ENCODE measurements at places on chromosomes 4 and X.

DNA sequence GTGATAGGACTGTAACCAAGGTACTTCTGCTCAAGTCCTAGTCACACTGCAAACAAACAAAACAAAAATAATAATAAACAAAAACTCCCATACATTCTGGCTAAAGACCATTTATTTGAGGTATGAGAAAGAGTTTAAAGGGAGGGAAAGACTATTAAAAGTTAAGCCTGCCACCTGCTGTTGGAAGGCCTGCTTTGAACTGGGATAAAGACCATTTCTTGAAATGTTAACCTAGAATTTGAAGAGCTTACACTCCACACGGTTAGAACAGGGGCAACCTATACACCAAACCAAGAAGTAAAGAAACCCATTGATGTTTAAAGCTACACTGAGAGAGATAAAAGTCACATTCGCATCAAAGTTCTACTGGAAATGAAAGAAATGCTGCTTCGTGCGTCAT, 548.7 kb upstream of the DIPK2B start:
- DNase-seq = no peak

- DNase-seq = peak; percentile 4
Measured at GRCh38 chr4:41935652-41936021, 408 bp downstream of the TMEM33 start.

- DNase-seq = no peak
Measured at GRCh38 chr4:4607336-4608213, 65.7 kb upstream of the STX18 start.

DNA sequence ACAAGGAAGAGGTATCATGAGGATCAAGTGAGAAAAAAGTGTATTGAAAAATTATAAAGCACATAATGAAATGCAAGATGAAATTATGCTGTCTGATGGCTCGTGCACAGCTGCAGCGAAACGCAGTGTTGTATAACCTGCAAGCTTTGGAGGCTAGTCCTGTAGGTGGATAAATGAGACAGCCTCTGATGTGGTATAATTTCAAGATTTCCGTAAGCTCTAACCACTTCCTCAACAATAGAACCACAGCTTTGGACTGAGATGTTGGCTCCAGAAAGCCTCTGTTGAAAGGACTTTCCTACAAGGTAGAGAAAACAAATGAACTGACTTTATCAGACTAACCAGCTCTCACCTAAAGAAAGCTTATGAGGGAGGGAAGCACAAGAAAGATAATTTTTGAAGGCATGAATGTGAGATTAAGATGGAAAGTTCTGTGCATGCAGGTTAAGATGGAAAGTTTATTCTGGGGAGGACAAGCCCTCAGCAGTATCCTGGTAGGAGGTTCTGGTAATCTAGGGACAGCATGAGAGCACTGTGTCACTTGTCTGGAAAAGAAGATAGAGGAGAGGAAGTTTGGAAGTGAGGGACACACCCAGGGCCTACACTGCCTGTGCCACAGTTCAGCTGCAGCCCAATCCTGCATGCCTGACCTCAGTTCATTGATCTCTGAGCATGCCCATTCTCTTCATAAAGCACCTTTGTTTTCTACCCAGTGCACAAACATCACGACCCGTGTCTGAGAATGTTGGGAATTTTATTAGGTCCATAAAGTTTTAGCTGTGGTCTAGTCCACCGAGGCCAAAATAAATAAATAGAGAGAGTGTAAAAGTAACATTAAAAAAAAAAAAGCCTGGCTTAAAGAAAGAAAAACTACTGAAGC, 161.5 kb upstream of the SFRP2 start:
- DNase-seq = no peak

DNA sequence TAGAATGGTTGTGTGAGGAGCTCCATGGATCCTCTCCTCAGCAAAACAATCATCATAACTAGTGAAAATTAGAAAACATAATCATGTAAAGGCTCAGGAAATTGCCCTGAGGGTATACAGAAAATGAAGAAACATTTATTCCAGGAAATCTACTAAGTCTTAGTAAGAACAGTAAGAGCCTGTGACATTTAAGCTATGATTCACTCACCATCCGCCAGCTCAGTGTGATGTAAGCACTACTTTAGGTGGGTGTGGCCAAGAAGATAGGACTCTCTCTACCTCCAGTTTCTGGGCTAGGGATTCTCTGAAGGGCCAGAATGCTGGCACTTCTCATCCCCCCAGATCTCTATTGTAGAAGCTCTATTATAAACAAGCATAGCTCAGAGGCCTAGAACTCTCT, 147.5 kb downstream of the DLG3 start:
- DNase-seq = no peak

DNA sequence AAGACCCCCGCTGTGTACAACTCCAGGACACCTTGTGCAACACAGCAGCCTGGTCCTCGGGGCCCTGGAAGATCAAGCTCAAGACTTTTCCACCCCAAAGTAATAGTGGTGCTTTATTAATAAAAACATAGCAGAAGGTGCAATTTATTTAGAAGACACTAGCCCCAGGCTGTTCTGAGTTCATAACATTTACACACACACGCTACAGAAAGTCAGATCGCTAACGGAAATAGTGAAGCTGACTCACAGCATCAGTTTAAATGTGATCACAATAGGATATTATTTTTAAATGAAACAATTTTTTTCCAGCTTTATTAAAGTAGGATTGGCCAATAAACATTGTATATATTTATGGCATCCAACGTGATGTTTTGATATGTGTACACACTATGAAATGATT, 141.0 kb downstream of the STK32B start:
- DNase-seq = no peak

GRCh38 chrX:110743679-110744340, 51.8 kb downstream of the CHRDL1 start:
- DNase-seq = no peak

- no peak for DNase-seq
Measured at GRCh38 chrX:45621376-45622041, 420.8 kb upstream of the DIPK2B start.

- DNase-seq = no peak
Measured at GRCh38 chr4:1597021-1597931, 86.8 kb downstream of the FAM53A start.

DNA sequence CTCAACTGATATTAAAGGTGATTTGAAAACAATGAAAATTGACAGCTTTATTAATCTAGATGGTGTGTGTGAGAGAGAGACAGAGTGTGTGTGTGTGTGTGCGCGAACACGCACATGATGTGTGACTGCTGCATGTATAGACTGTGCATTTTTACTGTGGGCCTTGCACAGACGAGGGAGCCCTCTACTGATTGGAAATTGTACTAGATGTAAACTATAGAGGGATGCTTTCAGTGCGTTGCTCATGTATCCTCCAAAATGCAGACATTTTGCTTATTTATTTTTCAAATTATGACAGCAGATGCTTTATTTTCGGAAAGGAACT, 168.4 kb upstream of the GK2 start:
- no peak for DNase-seq

- DNase-seq = no peak
Measured at GRCh38 chr4:1052231-1052671, 40.8 kb downstream of the FGFRL1 start.

- no peak for DNase-seq
Measured at GRCh38 chr4:66585767-66586166, 915.5 kb upstream of the EPHA5 start.

- DNase-seq = no peak
Measured at GRCh38 chrX:38205039-38205438, 15.6 kb downstream of the SRPX start.

DNA sequence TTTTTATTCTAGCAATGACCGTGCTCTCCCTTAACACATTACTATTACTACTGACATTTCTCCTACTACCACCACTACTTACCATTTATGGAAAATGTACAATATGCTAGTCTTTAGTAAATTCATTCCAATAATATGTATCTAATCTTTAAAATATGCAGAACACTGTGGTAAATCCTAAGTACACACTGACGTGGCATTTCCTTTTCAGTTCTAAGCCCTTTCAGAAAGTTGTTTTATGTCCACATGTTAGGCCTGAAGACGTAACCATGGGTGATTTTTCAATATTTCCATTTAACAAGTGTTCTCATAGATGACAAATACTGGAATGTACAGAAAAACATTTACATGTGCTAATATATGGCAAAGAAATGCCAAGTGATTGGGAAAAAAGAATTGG, 268.6 kb upstream of the SLIT2 start:
- DNase-seq = no peak

DNA sequence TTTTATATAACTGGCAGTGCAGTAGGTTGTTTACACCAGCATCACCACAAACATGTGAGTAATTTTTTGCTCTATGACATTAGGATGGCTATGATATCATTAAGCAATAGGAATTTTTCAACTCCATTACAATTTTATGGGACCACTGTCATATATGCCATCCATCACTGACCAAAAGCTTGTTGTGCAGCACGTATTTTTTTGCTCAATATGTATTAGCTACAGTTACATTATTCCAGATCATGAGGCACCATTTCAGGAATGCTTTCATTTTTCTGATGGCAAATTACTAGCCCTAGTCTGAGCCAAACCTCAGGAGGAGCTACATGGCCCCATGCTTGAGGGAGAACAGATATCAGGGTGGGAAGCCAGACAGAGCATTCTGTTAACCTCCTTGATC, 56.8 kb upstream of the DCLK2 start:
- DNase-seq = no peak

- DNase-seq = no peak
Measured at GRCh38 chrX:148914783-148915182, 414.4 kb downstream of the AFF2 start.

DNA sequence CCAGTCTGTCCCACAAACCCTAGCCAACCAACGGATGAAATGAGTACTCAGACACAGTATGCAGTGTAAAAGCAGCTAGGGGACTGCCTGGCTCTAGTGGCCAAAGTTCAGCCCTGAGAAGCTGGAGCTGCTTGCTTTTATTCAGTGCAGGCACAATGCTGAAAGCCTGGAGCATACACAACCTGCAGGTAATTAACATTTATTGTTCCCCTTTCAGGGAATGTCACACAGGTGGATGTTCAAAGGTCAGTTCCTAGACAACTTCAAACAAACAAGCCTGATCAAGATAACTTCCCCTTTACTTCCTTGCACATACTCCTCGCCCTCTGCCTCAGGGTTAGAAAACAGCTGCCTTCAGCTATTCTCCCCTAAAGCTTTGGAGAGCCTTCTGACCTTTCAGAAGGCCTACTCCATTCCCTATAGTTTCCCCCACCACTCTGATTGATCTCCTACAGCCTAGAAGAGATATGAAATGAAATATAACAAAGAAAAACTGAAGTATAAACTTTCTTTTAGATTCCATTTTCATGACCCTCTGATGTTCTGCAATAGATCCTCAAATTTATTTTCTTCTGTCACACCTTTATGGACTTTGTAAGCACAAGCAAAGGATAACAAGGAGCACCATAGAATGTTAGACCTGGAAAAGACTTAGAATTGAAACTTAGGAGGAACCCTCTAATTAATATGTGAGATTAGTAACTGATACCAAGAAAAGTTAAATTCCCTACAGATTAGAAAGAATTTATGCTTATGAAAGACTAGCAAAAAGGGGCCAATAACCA, 6.8 kb upstream of the DCAF8L1 start:
- no peak for DNase-seq

GRCh38 chr4:155903453-155903852, at the start of gene TDO2:
Gene TDO2, plus strand, starts transcription at chr4:155903696. Its CDS starts 63 bp downstream, at chr4:155903759.
- DNase-seq = no peak

DNA sequence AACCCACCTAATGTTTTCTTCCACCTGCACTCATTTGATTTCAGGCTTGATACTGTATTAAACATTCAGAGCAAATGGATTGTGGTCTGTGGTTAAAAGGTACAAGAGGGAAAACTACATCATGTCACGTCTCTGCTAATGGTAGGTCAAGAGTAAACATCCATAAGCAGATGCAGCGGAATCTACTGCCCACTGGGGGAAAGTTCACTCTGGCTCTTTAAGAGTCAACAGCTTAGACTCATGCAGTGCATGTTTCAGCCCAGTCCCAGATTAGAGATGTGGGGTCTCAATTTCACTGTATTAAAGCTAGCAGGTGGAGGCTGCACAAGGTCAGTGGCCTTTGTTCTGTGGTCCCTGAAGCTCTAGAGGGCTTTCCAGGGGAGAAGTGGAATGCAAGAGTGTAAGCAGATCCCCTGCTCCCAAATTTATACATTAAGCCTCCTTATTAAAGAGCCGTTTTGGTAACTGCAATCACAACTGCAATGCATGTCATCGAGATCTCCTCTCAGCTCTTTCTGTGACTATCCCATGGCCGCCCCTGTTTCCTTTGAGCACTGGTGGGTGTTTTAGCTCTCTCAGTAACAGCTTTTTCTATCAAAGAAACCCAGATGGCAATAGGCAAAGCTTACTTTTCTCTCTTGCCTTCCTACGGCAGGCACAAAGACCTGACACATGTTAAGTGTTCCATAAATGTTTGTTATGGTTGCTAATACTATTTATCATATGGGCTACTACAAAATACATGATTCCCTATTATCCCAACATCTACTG, 53.4 kb downstream of the LDB2 start:
- no peak for DNase-seq

DNA sequence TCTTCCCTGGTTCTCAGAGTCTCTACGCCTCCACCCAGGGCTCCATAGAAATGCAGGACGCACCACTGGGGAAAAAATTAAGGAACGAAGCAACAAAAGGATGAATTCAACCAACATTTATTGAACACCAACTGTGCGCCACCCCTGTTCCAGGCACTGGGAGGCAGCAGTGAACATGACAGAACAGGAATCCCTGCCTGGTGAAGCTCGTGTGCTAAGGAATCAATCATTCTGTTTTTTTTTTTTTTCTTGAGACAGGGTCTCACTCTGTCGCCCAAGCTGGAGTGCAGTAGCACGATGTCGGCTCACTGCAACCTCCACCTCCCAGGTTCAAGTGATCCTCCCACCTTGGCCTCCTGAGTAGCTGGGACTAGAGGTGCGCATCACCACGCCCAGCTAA, 1.9 kb upstream of the FTSJ1 start:
- no peak for DNase-seq

DNA sequence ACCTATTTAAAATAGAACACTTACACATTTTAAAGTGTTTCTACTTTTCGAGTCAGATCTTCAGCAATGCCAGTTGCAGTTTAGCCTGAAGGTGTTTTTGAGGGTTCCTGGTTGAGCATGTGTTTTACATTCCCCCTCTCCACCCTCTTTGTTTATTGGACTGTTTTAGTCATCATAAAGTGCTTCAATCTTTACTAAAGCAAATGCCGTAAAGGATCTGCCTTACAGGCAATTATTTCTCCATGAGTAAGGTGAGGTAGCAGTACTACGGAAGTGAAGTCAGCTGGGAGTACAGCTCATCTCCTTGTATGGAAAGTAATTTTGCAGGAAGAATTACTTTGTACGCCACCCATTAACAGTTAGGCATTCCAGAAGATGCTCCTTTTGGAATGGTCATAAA, 36.9 kb downstream of the PDLIM5 start:
- no peak for DNase-seq

All from stimulated activated CD4-positive, alpha-beta T cell treated with anti-CD3 and anti-CD28 coated beads, Interleukin-1b, Interleukin-23, amount 100 ng/mL, for 1 hour (primary cell).